SK-N-SH (cell line): ENCODE measurements at places on chromosomes 3 and 15.
A peak's percentile ranks its signal among the peaks of the same experiment; 100 is the strongest.

- DNase-seq, result peak; percentile 31
These were observed 541 bp downstream of the RPS27L start for GRCh38 chr15:63156755-63157117.

DNA sequence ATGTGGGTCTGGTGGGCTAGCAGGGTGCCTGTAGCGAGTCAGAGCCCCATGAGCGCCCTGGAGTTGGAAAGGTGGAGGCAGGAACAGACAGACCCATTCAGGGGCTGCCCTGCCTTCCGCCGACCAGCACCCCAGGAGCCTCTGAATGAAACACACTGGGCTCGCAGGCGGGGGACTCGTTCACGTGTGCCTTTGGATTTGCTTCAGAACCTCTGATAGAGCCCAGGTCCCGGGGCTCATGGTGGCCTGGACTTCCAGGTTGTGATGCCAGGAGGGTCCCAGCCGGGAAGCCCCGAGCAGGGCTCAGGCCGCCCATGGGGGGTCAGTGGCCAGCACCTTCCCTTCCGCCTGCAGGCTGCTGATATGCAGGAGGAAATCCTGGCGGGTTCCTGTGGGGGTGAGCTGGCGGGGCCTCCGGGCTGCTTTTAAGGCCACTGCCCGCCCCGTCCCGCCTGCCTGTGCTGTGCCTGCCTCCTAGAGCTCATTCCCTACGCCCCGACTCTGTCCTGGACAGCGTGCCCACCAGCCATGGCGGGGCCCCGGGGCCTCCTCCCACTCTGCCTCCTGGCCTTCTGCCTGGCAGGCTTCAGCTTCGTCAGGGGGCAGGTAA, at the start of gene STAB1:
Gene STAB1, plus strand, starts transcription at position 453 of the 610 bp plus-strand sequence. Its CDS starts 76 bp downstream, at position 529.
- no peak for DNase-seq

DNA sequence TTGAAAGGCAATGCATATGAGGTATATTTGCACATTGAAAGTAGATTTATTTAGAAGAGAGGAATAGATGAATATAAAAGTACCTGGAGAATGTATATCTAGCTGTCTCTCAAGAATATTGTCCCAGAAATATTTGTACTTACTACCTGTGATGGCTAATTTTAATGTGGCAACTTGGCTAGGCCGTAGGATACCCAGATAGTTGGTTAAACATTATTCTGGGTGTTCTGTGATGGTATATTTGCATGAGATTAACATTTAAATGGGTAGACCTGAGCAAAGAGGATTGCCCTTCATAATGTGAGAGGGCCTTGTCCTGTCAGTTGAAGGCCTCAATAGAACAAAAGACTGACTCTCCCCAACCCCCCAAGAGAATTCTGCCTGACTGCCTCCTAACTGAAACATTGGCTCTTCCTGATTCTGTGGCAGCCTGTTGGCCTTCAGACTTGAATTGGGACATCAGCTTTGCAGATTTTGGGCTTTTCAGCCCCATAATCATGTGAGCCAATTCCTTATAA, 69.4 kb upstream of the FILIP1L start:
- no peak for DNase-seq

DNA sequence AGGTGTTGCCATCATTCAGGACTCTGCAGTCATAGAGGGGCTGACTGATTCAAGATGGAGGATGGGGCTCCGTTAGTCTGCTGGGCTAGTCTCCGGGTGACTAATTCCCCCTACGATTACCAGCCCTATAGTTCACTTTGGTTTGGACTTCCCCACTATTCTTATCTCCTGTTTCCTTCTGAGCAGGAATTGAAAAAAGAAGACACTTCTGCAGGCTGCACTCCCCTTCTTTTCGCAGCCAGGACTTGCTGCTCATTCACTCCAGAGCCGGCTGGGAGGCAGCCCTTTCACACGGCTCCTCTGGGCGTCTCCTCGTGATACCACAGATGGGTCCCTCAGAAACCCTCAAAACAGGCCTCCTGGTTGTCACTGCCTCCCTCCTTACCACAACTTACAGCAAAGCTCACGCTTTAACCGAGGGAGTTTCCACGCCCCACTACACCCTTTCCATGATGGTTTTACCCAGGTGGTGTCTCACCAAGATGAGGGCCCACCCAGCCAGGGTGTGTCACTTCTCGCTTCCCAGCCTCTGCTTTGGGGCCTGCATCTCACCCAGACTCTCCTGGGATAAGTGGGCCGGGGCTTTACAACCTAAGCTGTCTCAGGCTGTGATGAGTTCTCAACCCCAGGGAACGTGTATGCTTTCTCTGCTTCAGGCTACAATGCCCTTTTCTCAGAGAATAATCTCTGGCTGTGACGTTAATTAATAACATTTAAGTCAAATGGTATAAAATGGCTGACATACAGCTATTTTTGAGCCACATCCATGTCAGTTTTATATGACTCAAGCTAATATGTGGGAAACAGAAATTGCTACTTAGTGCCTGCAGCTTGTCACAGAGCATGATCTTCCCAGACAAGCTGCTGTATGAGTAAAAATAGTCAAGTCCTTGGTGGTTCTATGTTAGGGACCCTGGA, 11.9 kb downstream of the CX3CR1 start:
- DNase-seq, result no peak

- no peak for DNase-seq
These were observed 97.6 kb downstream of the SNRPN start for GRCh38 chr15:25052191-25052999.

GRCh38 chr3:161149529-161149928, 44.4 kb upstream of the B3GALNT1 start:
- DNase-seq, result peak; percentile 12

DNA sequence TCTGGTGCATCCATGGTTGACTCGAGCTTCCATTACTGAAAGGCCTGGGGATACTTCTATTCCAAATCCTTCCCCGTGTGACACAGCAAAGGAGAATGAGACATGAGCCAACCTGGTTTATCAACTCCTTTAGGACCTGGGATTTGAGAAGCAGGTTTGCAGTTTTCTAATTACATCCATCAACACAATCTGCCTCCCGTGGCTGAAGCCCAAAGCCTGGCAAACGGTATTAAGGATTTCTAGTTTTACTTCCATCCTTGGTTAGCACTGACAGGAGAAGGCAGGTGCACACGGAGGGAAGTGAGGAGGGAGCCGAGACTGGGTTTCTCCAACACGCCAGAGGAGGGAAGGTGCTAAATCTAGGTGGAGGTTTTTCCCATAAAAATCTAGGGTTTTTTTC, 79.0 kb downstream of the MYLK start:
- no peak for DNase-seq
